ENCODE measurements at places on chromosomes 7 and 10.

DNA sequence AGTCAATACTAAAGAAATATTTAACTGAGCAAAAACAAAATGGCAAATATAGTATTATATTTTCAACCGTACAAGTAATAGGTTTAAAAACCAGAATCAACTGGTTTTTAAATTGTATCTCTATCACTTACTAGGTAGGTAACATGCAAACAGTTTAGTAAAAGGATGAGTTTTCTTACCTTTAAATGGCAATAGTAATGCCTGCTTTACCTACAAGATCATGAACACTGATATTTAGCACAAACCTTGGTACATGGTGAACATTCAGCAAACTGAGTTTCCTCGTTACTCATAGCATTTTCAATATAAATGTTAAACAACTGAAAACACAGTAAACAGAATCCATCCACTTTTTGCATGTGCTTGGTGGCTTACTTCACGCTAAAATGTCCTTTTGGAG is 389.1 kb downstream of the PARD3 start:
- ATAC-seq = no peak

- no peak for ATAC-seq
Observed at GRCh38 chr7:26237035-26237807, 35.7 kb downstream of the CBX3 start.

DNA sequence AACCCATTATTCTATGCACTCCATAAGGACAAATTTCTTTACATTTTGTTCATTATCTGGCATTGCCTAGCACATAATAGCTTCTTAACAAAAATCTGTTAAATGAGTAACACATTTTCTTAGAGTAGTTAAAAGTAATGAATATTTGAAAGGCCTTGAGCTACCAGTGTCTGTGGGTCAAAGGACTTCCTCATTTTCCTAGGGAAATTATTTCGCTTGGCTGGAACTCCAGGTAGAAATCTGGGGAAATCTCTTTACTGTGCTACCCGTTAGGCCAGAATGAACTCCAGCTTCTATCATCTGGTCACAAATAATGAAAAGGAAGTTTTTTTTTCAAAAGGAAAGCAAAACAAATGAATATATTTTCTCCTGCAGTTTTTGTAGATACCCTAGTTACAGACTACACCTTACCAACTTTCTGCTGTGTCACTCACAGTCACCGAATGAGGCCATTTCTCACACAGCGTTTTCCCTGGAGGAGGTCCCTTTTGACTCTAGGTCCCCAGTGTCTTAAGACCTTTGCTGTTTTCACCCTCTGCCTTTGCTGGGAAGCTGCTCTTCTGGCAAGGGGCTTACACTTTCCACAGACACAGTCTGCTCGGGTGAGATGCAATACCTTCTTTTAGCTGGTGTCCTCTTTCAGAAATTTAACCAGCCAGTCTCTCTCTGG is 1.6 kb downstream of the SAMD9L start:
- peak; percentile 66 for ATAC-seq

GRCh38 chr10:18483516-18484186 is 167.7 kb downstream of the NSUN6 start:
- no peak for ATAC-seq

DNA sequence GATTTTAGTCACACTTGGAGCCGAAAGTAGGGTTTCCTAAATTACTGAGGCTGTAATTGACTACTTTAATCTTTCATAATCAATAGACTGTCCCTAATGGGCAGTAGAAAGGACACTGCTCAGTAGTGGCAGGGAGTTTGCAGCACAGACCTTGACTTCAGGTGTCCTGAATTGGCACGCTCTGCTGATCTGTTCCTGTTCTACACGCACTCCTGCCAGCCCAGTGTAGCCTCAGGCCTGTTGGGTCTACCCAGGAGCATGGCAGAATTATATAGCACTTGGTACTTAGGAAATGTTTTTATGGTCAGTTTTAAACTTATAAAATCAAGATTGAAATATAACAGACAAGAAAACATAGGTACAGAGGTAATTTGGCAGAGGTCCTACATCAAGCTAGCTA is 9.0 kb downstream of the EIF4H start:
- ATAC-seq = no peak

DNA sequence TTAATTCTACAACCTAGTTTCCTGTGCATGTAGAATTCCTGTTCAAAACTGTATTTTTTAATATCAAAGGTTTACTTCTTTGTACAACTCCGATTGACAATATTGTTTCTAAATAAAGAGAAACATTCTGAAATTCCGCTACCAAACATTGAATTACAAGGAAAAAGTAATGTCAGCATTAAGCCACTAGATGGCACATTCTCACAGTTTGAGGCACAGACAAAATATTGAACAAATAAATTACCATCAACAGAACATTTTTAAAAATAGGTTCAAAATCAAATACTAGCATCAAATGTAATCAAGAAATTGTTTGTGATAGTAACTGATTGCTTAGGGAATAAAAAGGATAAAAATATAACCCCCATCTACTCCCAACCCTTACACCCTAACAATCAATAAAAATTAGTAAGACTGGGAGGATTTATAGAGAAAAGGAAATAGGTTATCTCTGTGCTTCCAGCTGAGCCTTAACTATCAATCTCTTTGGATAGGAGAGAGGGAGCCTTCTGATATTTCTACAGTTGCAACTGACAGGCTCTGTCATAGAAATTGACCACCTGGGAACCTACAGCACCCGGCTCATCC is 86.6 kb upstream of the C7orf33 start:
- ATAC-seq = no peak

GRCh38 chr7:83153419-83153818 is 9.3 kb downstream of the PCLO start:
- ATAC-seq = no peak

DNA sequence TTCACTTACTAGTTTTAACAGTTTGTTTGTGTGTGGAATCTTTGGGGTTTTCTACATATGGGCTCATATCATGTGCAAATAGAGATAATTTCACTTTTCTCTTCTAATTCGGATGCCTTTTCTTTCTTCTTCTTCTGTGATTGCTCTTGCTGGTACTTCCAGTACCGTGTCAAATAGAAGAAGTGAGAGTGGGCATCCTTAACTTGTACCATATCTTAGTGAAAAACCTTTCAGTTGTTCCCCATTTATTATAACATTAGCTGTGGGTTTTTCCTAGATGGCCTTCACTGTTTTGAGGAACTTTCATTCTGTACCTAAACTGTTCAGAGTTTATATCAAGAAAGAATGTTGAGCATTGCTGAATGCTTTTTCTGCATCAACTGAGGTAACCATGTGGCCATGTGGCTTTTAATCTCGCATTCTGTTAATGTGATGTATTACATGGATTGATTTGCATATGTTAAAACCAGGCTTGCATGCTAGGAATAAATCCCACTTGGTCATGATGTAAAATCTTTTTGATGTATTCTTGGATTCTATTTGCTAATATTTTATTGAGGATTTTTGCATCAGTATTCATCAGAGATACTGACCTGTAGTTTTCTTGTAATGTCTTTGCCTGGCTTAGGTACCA is 78.7 kb downstream of the FAM107B start:
- no peak for ATAC-seq

DNA sequence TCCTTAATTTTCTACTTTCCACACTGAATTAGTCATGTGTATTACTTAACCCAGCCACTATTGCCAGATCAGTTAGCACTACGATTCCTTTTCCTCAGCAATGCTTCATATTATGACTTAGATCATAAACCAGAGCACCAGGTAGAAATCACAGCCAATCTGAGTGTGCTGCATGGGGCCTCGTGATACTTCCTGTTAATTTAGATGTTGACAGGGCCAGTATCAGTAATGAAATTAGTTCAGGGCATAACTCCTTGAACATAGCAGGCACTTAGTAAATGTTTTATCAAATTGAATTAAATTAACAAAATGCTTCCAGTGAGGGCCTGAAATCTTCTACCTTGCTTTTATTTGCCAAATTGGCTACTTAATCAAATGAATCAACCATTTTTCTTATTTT is 169.3 kb upstream of the LRGUK start:
- no peak for ATAC-seq

DNA sequence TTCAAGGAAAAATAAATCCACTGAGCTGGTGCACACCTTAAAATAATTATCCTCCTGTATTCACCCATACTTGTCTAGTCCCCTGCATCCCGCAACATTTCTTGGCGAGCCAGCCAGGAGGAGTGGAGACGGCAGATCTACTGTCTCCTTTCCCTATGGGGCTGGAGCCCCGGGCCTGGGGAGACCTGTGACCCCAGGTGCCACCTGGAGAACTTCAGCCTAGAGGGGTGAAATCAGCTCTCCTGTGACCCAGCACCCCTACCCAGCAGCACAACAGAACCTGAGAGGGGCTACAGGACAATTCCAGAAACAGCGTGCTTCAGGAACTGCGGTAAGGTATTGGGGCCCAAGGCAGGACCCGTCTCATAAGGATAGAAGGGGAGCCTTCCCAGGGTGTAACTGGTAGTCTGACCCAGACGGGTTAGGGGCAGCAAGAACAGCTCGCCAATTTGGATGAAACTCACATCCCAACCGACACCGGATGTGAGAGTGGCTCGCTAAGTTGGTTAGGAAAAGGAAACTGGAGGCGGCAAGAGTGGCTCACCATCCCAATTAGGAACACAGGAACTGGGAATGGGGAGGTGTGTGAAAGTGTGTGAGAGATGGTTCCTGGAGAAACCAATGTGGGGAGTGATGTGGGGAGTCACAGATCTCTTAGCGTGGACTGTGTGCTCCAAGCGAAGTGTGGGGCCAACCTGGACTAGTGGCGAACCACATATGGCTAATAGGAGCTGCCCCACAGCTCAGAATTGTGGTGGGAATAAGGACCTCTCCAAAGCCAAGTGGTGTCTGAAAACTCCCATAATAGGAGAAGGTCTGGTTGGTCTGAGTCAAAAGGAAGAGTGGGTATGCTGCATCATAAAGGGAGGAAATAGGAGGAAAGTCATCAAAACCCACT is 15.1 kb upstream of the DENND2A start:
- ATAC-seq = no peak

DNA sequence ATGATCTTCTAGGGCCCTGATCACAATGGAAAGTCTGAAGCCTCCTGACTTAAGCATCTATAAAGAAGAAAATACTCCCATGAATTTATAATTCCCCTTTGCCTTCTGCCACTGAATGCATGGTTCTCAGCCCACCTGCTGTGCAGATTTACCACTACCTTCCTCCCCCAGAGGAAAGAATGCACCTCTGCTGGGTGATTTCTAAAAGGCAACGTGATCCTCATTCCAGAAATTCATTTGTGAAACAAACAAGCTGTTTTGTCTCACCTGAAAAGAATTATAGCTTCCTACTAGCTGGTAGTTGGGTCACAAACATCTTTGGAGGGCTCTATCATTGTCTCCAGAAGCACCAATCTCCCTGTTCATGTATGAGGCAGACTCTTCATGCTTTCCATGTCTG is 320.2 kb downstream of the CDC14C start:
- no peak for ATAC-seq

- no peak for ATAC-seq
Observed at GRCh38 chr7:156639426-156640256, 933 bp upstream of the RNF32 start.

DNA sequence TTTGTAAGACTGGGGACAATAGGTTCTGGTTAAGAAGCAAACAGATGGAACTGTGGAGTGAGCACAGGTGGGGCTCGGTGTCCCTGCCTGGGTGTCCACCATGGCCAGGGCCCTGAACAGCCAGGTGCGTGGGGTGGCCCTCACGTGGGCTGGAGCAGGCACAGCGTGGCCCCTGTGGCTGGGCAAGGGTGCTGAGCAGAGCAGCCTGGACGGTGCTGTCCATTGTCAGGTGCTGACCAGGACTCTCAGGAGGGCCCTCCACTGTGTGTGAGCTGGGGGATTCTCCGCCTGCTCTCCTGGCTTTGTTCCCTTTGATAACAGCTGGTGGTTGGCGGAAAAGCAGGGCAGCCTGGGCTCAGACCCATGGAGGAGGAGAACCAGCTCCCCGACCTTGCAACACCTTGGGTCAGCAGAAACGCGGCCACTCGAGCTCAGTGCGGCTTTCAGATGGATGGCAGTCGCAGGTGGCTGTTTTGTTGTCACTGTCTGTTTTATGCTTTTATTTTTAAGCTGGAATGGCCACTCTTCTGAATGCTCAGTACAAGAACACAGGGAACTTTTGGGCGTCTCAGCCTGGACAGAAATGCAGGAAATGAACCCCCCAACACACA is 273.9 kb upstream of the ADARB2 start:
- no peak for ATAC-seq

DNA sequence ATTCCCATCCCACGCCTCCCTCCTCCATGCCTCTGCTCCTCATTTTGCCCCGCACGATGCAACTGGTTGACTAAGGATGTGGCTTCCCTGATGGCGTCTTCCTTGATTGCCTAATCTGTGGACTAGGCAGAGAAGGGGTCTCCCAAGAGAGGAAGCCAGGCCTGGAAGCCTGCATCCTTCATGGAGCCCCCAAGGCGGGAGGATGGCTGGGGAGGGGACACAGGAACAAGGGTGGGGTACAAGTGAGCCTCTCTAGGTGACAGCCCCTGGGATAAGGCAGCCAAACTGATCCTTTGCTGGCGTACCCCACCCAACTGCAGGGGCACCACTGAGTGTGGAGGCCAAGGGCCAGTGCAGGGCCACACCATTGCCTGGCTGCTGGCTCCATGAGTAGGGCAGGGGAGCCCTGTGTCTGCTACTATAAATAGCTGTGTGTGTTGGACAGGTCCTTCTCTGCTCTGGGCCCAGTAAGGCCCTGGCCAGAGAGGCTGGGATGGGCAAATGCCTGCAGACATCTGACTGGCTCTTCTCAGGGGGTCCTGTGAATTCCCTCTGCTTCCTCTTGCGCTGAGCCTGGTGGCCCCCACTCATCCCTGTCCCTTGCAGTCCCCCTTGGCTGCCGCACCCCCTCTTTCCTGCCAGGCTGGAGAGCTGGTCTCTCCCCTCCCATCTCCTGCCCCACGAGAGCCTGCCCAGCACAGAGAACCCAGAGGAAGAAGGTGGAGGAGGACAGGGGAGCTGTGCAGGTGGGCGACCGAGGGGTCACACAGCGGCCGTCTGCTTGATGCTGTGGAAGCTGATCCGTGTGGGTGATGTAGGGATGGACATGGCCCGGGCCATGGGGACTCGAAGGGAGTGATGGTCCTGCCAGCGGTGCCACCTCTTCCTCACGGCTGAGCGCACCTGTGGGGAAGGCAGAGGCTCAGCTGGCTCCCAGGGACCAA is 29.3 kb downstream of the CRHR2 start:
- no peak for ATAC-seq

- ATAC-seq = no peak
Observed at GRCh38 chr7:148045521-148045920, 545.0 kb upstream of the C7orf33 start.

DNA sequence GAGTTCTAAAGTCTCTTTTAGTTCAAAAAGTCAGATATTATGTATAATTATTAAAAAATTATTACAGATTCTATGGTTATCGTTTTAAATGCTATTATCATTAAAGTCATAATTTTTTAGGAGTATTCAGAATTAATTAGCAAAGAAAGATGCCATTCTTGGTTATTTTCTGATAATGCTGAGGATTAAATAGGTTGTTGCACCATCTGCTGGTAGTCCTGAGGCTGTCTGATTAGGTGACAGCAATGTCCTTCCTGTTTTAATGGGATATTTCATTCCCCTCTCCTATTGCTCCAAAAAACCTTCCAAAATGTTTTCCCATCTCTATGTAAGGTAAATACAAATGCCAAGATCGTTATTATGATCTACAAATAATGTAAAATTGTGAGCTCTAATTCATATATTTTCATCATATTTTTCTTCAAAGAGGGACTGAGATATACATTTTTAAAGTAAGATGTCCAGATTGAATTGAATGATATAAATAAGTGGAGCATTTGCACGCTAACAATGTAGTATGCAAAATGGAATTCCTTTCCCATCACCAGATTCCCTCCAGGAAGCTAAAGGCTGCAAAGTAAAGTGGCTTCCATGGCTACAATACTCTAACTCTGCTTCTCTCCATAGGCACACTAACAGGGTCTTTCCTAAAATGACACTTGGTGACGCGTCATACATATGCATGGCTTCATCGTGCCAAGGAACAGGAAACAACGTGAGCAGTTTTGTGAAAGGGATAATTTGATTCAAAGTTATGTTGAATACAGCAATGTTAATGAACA is 58.8 kb upstream of the AKR1E2 start:
- no peak for ATAC-seq
